ENCODE measurements at places on chromosomes 3 and 15.
A peak's percentile ranks its signal among the peaks of the same experiment; 100 is the strongest.

GRCh38 chr15:63556246-63556645 is 40.9 kb upstream of the FBXL22 start:
- DNase-seq: no peak

- DNase-seq: no peak
These were observed 21.8 kb upstream of the ATP13A5 start for GRCh38 chr3:193400304-193400703.

- DNase-seq: no peak
These were observed 69.9 kb downstream of the CDC25A start for GRCh38 chr3:48118322-48118721.

- DNase-seq: no peak
These were observed 132.2 kb downstream of the GREM1 start for GRCh38 chr15:32849769-32850668.

DNA sequence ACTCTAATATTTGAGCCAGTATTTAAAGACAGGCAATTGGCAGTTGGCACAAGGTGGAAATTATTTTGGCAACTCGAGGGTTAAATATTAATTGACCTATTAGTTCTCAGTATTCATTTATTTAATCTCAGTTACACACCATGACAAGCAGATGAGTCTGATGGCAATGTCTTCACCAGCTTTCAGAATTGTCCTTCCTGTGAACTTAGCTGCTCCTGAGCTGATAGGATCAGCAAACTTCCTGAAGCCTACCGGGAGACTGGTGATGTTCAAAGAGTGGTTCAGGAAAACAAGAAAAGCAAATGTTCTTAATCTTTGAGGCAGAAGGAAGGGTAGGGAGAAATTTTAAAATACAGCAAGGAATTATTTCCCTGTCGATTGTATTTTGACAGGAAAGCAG is 522.2 kb downstream of the SOX2 start:
- no peak for DNase-seq

- peak; percentile 23 for DNase-seq
These were observed 96.5 kb downstream of the FSIP1 start for GRCh38 chr15:39685999-39686613.
